ENCODE measurements at places on chromosomes 7 and 10.

DNA sequence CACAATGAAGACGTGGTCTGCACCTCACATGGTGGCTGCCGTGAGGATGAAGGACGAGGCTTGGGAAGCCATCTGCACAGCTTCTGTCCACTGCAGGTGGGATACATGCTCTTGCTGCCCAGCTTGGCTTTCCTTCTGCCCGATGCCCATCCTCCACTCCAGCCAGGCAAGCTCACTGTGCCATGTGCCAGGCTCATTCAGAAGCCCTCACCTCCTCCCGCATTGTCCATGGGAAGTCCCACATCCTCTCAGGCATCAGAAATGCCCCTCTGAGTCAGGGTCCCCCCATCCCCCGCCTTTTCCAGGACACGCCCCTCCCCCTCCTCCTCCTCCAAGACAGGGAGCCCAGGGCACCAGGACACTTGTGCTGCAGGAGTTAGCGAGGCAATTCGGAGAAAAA is 4.6 kb upstream of the NOM1 start:
- no peak for DNase-seq

GRCh38 chr10:26169466-26169865 is 47.1 kb upstream of the GAD2 start:
- no peak for DNase-seq

- no peak for DNase-seq
Observed at GRCh38 chr10:119306986-119307392, 99.6 kb downstream of the GRK5 start.

DNA sequence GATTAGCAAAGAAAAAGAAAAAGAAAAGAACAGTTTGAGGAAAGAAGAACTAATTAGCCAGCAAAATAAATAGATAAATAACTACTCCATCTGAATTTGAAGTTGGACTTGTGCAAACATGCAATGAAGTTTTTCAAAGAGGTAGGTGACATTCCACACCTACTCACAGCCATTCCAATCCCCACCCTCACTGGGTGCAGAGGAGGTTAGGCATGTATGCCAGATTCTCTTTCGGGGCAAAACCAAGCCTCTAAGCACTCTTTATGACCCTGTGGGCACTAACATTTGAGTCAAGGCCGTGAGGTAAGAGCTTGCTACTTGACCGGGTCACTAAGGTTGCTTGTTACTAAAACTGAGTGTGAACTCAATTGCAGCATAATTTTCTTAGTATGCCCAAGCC is 108.4 kb upstream of the SEMA3A start:
- DNase-seq = no peak

- no peak for DNase-seq
Observed at GRCh38 chr10:132813560-132814468, 27.9 kb upstream of the NKX6-2 start.

- no peak for DNase-seq
Observed at GRCh38 chr7:24907311-24907886, 72.6 kb downstream of the OSBPL3 start.

- no peak for DNase-seq
Observed at GRCh38 chr7:86773309-86773708, 129.6 kb downstream of the GRM3 start.

DNA sequence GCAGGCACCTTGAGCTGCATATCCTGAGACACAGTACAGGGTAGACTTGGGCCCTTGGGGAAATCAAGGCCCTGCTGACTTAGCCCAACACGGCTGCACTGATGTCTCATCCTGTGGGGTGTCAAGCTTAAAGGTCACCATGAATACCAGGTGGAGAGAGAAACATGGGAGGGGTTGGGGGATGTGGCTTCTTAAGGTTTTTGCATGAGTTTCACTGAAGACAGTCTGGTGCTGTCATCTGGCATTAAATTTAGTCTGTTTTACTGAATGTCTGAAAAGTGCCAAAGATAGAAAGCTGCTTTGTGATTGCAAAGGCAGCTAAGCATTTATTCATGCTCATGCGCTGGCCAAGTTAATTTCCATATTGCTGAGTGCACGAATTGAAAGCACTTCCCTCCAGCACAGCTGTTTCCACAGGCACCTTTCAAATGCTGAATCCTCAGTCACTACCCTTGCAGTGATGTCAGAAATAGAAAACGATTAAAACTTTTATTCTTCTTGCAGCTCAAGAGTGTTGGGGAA is 102.1 kb downstream of the OSBPL3 start:
- DNase-seq = no peak

- no peak for DNase-seq
Observed at GRCh38 chr10:103645141-103646054, 151.9 kb downstream of the NEURL1 start.

DNA sequence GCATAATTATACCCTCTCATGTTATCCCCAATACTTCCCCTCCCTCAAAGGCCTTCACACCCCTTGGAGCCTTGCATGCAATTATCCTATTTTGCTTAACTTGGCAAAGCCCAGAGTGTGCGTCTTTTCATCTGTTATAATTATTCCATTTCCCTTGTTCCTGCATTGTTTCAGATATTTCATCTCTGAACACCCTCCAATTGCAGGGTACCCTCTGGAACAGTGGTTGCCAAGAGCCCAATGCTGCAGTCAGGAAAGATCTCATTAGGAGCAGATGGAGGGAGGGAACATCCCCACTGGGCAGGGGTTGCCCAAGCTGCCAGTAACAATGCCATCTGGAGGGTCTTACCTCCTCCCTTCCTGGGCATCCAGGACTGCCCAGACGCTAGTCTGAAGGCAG is 18.4 kb upstream of the GOLGA7B start:
- DNase-seq = no peak

DNA sequence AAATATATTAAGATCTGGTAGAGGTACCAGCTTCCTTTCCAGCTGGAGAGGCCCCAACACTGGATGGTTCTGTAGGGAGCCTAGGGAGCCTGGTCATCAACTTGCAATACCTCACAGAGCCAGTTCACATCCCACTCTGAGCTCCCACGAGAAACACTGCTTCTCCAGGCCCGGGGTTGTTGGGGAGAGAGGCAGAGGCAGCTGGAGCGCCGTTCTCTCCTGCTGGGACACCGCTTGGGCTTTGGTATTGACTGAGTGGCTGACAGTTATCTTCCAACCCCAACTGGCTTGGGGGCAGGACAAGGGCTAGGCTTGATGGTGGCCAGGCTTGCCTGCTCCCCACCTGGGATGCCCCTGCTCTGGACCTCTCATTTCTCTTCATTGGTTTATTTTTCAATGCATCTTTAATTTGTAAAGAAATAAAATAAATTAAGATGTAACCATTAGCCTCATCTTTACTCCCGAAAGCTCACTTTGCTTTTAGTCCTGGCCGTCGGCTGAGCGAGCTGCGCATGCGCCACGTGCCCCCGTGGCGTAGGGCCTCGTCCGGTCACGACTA is 10.0 kb upstream of the CHCHD1 start:
- peak; percentile 68 for DNase-seq

- DNase-seq = no peak
Observed at GRCh38 chr7:128911423-128912031, 1.0 kb upstream of the KCP start.

GRCh38 chr7:22082553-22082885 is 136.8 kb upstream of the CDCA7L start:
- DNase-seq = no peak

DNA sequence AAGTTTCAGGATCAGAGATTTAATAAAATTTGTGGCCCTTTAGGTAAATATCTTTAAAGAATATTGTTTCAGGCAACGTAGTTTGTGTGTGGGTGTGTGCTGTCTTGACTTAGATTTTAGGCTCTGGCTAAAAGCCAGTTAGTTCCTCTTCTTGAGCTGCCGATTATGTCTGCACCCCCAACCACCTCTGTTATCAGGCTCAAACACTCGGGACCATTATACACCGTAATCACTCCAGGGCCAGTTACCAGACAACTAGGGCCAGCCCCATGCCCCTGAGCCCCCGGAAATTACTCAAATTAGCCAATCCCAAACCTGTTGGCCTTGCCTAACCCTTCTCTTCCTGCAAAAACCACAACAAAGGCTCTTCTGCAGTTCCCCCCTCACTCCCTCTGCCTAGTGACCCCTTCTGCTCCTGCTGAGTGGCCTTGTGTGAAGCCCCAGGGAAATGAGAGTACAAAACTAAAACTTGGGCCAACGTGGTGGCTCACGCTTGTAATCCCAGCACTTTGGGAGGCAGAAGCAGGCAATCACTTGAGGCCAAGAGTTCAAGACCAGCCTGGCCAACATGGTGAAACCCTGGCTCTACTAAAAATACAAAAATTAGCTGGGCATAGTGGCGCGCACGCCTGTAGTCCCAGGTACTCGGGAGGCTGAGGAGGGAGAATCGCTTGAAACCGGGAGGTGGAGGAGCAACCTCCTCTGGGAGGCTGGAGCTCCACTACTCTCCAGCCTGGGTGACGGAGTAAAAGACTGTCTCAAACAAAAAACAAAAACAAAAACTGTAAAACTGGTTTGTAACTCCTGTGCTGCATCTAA is 9.2 kb upstream of the HNRNPF start:
- DNase-seq = no peak

DNA sequence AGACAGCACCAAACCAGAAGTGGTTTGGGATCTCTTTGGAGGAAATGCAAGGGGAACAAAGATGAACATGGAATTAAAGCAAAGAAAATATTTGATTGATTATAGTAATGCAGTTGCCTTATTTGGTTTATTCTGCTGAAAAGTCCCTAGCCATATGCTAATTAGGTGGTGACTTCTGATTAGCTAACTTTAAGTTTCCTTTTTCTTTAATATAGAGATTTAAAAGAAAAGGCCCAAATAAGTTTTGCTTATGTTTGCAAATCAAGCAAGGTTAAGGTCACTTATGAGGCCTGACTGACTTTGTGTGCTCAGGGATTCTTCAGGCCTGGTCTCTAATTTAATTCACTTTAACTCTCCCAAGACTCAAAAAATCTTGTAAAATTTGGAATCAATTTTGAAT is 6.2 kb upstream of the ANKRD22 start:
- no peak for DNase-seq

DNA sequence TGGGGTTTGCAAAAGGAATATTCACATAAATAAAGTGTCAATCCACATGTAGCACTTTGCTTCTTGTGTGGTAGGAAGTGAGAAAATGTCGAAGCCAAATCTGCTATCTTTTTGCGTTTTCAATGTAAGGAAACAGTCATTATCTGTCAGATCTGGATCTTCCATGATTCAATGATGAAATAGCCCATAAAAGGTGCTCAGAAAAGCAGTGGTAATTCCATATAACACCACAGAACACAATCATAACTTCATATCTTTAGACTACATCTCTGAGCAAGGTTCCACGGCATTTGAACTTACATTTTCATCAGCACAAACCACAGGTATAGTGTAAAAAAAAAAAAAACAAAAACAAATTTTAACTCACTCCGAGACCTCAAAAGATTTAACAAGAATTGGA is 39.9 kb upstream of the EGR2 start:
- DNase-seq = no peak

- DNase-seq = no peak
Observed at GRCh38 chr7:17408245-17408903, 109.9 kb downstream of the AHR start.

DNA sequence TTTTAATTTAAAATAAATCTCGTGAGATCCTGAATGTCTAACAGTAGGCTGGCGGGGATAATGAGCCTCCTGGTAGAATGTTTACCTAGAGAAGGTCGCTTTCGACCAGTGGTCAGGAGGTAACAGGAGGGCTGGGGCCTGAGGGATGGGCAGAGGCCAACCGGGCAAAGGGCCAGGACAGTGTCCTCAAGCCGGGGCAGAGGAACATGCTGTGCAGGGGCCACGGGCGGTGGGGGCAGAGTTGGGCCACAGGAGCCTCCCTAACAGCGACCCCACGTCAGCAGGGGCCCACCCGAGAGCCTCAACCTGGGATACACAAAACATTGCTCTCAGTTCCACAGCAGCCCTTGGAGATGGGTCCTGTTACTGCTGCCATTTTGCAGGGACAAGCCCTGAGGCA is 14.5 kb downstream of the CFAP46 start:
- DNase-seq = no peak

DNA sequence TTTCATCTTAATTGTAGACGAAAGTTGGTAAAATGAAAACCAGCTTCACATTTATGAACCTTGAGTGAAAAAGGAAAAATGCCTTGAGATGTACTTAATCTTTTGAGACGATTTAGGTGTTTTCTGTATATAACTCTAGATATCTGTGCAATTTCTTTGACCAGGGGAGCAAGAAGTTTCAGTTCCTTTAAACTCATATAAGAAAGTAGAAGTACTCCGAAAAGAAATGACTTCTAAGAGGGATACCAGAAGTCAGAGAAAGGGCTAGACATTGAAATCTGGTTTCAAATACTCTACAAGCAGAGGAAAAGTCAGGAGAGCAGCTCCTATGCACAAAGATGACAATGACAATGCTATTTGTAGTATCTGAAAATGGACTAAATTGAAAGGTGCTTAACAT is 303.7 kb downstream of the BAMBI start:
- DNase-seq = no peak

- no peak for DNase-seq
Observed at GRCh38 chr7:70763961-70764691, 367.8 kb upstream of the GALNT17 start.

DNA sequence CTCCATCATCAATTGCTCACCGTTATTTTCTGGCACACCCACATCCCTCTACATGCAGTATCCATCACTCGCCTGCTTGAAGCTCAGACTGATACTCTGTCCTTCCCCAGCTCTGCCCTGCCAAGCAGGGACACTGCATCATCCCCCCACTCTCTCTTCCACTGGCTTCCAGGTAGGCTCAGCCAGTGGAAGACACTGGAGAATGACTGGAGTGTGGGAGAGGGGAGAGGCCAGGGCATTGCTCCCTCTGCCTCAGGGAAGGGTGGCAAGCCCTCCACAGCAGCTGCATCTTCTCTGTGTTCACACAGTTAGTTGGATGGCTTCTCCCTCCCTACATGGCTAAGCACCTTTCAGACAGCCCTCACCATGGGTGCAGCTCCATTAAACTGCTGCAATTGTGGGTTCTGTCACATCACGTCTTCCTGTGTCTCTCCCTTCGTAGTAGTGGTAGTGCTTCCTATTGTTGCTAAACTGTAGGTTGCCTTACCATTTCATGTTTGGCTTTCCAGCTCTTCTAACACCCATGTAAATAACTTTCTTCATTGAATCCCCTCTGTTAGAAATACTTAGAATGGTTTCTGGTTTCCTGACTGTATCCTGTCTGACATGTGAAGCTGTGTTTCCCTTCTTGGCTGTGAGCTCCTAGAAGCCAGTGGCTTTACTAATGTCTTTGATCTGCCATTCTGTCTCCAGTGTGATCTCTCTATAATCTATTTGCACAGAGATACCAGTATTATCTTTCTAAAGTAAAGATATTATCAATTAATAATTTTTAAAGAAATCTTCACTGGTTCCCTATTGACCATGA is 483.7 kb upstream of the LRRN3 start:
- no peak for DNase-seq

GRCh38 chr10:4088354-4089066 is 303.5 kb upstream of the KLF6 start:
- DNase-seq = no peak

DNA sequence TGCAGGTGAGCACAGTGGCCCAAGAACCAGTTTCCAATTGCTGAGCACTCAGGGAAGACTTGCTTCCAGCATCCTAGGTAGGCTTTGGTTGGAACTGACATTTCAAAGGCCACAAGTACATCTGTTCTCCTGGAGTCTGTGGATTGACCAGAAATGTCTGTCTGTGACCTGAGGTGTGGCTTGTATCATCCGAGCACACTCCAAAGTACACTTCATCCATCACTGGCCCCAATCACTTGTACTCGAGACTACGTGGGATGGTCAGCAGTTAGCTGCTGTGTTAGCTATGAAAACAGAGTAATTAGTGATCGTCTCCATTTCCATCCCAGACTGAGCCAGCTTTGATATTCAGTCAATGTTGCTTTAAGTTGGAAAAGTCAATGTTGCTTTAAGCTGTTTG is 45.0 kb downstream of the MKI67 start:
- no peak for DNase-seq

All from stimulated activated CD8-positive, alpha-beta memory T cell treated with anti-CD3 and anti-CD28 coated beads, Interleukin-2, amount 100 ng/mL, for 1 hour (primary cell).